ENCODE measurements at places on chromosomes 1 and 21.

DNA sequence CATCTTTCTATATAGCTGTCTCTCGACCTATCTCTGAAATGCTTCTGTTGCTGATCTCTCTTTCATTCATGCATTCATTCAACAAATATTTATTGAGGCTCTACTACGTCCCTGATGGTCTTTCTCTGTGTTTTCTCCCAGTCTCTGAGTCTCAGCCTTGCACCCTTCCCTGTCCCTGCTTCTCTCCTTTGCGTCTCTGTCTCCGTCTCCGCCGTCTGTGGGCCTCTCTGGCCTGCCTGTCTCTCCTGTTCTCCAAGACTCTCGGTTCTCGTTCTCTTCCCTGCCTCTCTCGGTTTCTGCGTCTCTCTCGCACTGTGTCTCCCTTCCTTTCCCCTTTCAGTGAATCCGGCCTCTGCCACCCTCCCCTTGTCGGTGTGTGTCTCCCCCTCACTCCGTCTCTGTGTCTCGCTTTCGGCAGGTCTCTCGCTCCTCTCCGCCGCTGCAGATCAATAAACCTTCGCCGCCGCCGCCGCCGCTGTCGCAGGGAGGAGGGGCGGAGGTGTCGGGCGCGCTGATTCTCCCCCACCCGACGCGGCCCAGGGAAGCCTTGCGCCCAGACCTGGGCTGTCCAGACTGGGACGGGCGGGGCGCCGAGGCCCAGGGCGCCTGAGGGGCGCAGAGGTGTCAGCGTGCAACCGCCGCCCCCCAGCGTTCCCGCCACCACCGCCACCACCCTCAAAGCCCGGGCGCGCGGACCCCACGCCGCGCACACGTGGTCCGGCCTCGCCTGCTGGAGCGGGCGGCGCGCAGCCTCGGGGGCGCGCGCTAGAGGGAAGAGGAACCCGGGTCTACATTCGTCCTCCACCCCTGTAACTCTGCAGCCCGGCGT is 3.0 kb downstream of the EFNA3 start:
- no peak for DNase-seq

GRCh38 chr1:86687595-86687994 is 16.8 kb upstream of the SH3GLB1 start:
- no peak for DNase-seq

DNA sequence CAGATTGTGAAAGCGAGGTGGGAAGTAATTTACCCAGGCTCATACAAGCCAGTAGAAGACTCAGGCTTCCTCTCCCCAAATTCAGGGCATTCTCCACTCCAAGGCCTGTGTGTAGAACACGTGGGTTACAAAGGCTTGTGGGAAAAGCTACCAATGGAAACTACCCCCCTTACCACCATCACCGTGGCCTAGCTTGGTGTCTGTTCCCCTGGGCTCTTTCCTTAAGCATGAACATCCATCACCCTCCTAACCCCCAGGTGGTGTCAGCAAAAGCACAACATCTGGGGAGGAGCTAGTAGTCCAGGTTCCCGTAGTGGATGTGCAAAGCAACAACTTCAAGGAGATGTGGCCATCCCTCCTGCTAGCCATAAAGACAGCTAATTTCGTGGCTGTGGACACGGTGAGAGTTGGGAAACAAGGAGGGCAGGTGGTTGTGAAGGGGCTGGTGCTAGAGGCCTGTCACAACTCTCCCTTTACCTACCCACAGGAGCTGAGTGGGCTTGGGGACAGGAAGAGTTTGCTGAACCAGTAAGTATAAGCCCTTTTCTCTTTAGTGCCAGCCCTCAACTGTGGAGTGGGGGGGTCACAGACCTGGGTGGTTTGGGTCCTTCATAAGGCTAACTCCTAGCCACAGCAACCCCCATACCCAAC is 701 bp upstream of the MUTYH start:
- no peak for DNase-seq

GRCh38 chr1:186568221-186568620 is 107.3 kb upstream of the PDC start:
- DNase-seq, result no peak

DNA sequence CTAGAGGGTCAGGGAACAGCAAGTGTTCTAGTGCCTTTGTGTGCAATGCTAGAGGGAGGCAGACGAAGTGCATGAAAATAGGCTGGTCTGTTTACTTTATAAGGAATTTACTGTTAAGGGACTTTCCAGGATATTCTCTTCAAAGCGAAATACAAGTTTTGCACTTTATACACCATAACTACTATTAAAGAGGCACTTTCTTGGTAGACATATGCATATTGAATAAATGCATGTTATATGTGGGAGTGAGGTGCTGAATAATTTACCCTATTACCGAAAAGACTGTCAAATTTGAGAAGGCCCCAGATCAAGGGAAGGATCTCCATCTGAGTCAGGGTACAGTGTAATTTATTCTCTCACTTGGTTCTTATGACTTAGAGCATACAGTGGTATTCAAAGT is 310.5 kb downstream of the S1PR1 start:
- DNase-seq, result no peak

- DNase-seq, result no peak
Observed at GRCh38 chr1:18783705-18784481, 75.6 kb downstream of the TAS1R2 start.

DNA sequence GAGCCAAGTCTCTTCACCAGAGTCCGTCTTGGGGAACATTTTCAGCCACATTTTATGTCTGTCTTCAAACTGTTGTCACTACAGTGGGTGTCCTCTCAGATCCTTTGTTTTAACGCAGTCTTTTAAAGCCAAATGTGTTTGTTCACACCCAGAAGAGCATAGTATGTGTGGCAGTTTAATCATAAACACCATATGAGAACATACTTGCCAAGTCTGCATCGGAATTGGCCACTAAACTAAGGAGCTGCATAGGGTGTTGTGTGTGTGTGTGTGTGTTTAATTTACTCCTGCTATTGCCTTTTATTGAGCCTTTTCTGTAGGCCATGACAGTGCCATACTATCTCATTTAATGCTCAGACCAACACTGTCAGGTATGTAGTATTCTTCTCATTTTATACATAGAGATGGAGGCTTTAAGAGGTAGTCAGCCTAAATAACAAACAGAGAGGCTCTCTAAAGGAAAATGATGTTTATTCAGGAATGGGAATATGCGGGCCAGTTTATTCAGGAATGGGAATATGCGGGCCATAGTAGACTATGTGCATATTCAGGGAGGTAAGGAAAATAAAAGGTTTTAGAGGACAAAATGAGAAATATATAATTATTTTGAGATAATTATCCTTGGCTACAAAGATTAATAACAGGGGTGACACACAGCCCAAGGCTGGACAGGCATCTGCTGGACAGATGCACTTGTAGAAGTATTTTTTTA is 67.9 kb upstream of the L1TD1 start:
- DNase-seq, result no peak

DNA sequence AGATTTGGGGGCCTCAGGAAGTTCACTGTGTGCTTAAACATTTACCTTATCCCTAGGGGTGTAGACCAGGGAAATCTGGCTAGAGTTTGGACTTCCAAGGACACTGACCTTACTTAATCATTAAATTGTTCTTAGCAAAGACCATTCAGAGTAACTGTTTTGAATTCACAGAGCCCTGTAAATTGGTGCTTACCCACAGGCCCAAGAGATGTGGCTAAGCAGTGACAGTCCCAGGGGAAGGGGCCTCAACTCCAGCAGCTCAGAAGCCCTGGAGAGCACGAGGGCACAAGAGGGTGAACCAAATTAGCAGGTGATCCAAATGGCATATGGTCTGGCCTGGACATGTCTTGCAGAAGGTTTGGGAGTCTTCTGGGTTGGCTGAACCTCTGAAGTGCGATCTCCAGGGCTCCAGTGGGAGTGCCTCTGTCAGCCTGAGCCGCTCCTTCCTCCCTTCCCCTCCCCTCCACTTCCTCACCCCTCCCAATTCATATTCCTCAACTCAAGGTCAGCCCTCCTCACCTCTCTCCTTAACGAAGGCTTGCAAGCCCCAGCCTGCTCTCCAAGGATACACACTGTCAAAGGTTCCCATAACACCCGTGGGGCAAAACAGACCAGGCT is 4.3 kb downstream of the PAQR7 start:
- no peak for DNase-seq
